ENCODE measurements at places on chromosomes 5 and 9.

DNA sequence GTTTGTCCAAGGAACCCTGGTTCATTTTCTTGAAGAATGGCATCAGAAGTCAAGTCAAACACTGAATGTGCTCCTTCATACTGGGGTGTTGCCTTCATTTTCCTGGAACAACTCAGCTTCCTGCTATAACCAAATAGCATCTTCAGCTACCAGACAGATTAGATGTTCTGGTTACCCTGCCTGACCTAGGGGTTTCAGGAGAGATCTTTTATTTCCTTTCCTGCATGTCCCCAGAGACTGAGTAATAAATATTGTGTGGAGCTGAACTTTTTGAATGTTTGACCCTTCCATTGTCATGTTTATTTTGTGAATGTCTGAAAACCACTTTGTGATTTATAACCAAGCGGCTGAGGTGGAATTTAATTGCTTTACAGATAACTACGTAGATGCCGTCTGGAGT lies 147.1 kb downstream of the IRX1 start:
- DNase-seq, result no peak

- no peak for DNase-seq
Observed at GRCh38 chr5:54257366-54258118, 52.8 kb downstream of the ARL15 start.

GRCh38 chr5:5363045-5363444 lies 59.4 kb upstream of the ICE1 start:
- DNase-seq, result no peak

GRCh38 chr5:133942614-133943474 lies 25.6 kb downstream of the C5orf15 start:
- no peak for DNase-seq

DNA sequence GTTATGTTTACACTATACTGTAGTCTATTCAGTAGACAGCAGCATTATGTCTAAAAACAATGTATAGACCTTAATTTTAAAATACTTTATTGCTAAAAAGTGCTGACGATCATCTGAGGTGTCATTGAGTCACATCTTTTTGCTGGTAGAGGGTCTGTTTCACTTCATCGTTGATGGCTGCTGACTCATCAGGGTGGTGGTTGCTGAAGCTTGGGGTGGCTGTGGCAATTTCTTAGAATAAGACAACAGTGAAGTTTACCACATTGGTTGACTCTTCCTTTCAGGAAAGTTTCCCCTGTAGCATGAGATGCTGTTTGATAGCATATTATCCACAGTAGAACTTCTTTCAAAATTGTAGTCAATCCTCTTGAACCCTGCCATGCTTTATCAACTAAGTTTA lies 150.3 kb downstream of the FBXL7 start:
- no peak for DNase-seq

GRCh38 chr5:112141582-112141981 lies 277.5 kb downstream of the EPB41L4A start:
- no peak for DNase-seq

DNA sequence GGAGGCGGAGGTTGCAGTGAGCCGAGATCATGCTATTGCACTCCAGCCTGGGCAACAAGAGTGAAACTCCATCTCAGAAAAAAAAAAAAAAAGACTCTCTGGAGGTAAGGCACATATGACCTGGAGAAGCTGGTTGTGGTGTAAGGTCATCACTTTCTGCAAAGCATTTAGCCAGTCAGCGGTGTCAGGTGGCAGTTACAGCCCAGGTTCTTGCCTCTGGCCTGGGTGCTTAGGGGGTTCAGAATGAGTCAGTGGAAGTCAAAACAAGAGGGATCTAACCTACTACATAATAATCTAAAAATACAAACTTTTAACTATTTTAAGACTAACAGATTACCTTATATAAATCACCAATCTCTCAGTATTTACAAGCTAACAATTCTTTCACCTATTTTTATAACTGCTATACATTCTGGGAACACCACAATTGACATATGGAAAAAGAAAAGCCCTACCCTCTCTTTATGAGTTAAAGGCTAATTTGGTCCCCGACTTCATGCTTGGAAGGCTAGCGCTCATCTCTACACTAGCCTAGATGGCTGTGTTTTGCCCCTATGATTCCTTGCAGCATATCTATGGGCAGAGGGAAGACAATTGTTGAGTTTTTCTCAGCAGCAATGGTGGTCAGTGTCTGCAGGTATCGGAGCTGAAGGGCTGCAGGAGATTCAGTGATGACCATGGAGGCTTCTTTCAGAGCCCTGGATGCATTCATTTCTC lies 29.2 kb downstream of the STOM start:
- DNase-seq, result no peak

DNA sequence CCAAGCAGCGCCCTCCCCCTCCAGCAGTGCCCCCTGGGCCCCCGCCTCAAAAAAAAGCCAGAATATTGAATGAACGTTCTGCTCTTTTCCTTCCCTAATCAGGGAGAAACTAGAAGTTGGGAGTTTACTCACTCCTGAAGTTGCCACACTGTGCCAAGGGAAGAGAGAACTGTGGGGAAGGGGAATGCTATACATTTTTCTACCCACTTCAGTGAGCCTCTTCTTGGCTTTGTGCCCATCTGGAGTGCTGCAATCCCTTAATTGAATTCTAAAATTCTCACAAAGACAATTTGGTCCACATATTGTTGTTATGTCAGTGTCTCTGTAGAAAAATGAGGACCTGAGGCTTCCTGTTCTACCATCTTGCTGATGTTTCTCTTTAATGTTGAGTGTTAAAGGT lies 443.7 kb downstream of the DIRAS2 start:
- DNase-seq, result no peak

DNA sequence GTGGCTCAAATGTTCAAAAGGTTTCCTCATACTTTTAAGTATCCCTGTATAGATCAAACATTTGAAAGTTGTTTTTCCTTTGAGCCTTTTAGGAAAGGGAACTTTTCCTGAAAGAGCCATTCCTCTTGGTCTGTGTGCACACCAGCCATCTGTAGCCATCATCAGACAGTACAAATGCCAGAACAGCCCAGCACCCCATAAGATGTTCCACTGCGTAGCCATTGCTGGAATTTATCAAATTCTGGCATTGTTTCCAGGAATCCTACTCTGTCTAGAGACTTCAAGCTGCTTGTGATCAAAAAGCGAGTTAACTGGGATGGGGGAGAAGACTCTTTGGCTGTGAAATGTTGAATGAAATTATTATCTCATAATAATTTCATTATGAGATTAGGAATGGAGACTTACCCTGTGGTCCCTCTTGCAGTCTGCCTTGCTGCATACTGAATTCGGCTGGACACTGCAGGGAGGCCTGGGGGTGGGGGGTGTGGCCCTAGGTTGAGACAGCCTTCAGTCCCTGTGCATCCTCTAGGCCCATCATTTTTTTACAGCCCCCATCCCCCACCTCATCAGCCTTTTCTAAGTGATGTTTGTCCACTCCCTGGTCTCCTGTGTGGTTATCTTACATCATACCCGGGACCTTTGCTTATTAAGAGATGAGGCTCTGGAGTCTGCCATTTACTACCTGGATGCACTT lies 99.8 kb downstream of the RALGPS1 start:
- peak; percentile 30 for DNase-seq

DNA sequence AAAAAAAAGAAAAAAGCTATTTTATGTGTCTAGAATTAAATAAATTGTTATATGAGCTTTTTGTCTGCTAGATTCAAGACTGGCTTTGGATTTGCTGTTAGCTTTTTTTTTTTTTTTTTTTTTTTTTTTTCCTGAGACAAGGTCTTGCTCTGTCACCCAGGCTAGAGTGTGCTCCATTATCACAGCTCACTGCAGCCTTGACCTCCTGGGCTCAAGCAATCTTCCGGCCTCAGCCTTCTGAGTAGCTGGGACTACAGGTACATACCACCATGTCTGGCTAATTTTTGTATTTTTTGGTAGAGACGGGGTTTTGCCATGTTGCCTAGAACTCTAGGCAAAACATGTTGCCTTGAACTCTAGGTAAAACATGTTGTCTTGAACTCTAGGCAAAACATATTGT lies 16.7 kb downstream of the GPBP1 start:
- no peak for DNase-seq

GRCh38 chr9:81083067-81083466 lies 606.3 kb downstream of the TLE1 start:
- peak; percentile 3 for DNase-seq

GRCh38 chr5:43589310-43589709 lies 13.7 kb upstream of the NNT start:
- no peak for DNase-seq

DNA sequence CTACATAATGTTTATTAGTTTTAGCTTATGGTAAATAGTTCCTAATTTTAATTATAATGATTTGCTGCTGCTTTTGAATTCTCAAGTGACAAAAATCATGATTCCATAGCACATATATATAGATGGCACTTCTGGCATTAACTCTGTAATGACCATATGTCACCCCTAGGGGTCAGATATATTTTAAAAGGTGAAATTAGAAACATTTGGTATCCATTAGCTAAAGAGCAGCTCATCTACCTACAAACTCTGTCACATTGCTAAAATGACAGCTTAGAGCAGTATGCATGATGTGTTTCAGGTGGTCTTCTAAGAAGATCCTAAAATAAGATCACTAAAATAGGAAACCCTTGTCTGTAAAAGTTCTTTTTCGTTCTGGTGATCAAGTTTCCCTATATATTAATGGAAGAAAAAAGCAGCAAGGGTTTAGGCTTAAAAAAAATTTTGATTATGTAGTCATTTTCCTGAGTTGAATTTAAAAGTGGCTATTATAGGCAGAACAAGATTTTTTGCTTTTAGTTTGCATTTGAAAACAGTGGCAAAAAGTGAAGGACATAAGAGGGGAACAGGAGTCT lies 157.7 kb upstream of the POU5F2 start:
- DNase-seq, result no peak

DNA sequence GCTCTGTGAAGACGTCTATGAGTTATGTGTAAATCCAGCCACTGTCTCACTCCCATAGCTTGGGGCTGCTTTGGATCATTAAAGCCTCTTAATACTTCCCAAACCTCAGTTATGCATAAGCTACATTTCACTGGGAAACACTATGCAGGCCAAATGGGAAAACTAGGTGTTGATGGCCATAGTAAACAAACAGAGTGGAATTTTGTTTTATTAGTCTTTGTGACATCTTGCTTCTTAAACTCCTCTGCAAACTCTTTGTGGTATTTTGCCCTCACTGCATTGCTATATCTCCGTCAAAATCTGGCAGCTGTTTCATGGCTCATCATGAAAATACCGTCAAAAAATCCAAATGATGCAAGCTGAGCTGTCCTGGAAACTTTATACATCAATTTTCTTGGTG lies 167.2 kb upstream of the HMHB1 start:
- DNase-seq, result no peak

Data from AG08396 (cell line).